NCI-H526 treated with DMSO at 0.1 percent for 48 hours (cell line): ENCODE measurements at places on chromosomes 1 and 21.

GRCh38 chr1:51736702-51737101 lies 119.8 kb downstream of the OSBPL9 start:
- DNase-seq = no peak

- no peak for DNase-seq
Observed at GRCh38 chr21:33734818-33735217, 92.5 kb downstream of the ITSN1 start.

GRCh38 chr1:5448486-5448885 lies 543.7 kb downstream of the NPHP4 start:
- DNase-seq = no peak

GRCh38 chr1:175697255-175697654 lies 46.1 kb downstream of the TNR start:
- no peak for DNase-seq

DNA sequence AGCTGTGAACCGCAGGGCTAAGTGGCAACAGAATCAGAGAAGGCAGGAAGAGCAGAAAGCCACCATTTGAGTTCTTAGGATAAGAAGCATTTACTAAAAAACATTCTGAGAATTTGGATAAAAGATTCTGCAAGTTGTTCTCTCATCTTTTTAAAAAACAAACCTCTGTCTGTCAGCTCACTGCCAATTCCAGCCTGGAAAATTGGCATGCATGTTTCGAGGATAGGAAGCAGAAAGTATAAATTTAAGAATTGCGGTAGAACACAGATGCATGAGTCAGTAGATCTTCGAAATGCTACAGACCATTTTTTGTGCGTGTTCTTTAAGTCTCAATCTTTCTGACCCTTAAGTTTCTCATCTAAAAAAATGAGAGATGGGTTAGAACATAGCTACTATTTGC lies 544.5 kb upstream of the DAB1 start:
- no peak for DNase-seq
